ENCODE measurements at places on chromosomes 3 and 15. TPM values are rescaled to one million over a fixed set of nuclear protein-coding genes. Genes with fewer than 3 reads are reported as not detected.

EXD1 gene
- total RNA-seq, result 0.41 TPM

RPL14 gene
- 948 TPM for total RNA-seq

TRIM42 gene
- total RNA-seq, result not detected

IGDCC3 gene
- 15.8 TPM for total RNA-seq

C3orf80 gene
- total RNA-seq, result not detected

C2CD4A gene
- total RNA-seq, result not detected

SOX14 gene
- not detected for total RNA-seq

EPB42 gene
- total RNA-seq, result not detected

IL17RE gene
- 0.56 TPM for total RNA-seq

SCN11A gene
- 0.81 TPM for total RNA-seq

TFG gene
- total RNA-seq, result 105 TPM

GP5 gene
- 0.03 TPM for total RNA-seq

GLDN gene
- 5.3 TPM for total RNA-seq

ATP13A5 gene
- not detected for total RNA-seq

RAB6B gene
- 7.7 TPM for total RNA-seq

CORO2B gene
- 1.0 TPM for total RNA-seq

ARHGEF26 gene
- total RNA-seq, result 13.4 TPM

STX19 gene
- total RNA-seq, result 0.31 TPM

LINGO1 gene
- total RNA-seq, result 28.2 TPM

SAXO2 gene
- 1.4 TPM for total RNA-seq

GOLGA8T gene
- not detected for total RNA-seq

PEX5L gene
- total RNA-seq, result 0.90 TPM

LRRC58 gene
- total RNA-seq, result 29.2 TPM

CCDC54 gene
- total RNA-seq, result not detected

MAP3K13 gene
- total RNA-seq, result 23.3 TPM

SPESP1 gene
- total RNA-seq, result not detected

CRABP1 gene
- 454 TPM for total RNA-seq

MINDY4B gene
- total RNA-seq, result not detected

PLIN1 gene
- 0.07 TPM for total RNA-seq

OCA2 gene
- 1.0 TPM for total RNA-seq

PLSCR5 gene
- total RNA-seq, result not detected
